ENCODE measurements at places on chromosomes 2 and 18. TPM values are rescaled to one million over a fixed set of nuclear protein-coding genes. Genes with fewer than 3 reads are reported as not detected.

GRCh38 chr2:124668161-124668560, 643.1 kb downstream of the CNTNAP5 start:
- no peak overlapping the region for H3K4me3 ChIP-seq
- no peaks in the 10 kb centered on the region for H3K36me3 ChIP-seq
- no peaks in the 10 kb centered on the region for H3K27me3 ChIP-seq
- no peak overlapping the region for H3K27ac ChIP-seq
- no peak for DNase-seq

Gene DNAJC5G
- total RNA-seq, result not detected

DNA sequence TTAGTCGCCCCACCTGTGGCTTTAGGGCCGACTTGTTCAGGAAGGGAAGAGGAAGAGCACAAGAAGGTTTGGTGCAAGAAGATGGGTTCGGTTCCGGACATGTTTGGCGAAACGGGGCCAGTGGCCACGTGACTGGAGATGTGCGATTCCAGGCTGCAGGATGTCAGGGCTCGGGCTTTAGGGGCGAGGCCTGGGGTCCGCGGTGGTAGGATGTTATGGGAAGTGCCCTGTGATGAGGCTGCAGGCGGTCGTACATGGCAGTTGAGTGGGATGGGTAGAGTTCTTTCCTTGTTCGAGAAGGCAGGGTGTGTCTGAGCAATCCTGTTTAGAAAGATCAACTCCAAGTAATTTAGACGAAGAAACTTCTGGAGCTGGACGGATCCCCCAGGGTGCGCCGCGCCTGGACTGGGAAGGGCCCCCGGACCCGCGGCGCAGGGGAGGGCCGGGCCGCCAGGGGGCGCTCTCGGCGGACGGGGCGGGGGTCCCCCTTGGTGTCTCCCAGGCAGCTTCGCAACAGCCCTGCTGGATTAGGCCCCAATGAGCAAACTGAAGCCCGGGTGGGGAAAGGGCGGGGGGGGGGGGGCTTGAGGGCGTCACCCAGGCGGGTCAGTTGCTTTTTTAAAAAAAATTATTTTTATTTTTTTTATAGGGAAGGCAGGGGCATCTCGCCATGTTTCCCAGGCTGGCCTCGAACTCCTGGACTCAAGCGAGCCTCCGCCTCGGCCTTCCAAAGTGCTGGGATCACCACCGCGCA, 17.2 kb upstream of the SDC1 start:
- no peak overlapping the region for H3K27ac ChIP-seq
- H3K27me3 ChIP-seq, result no peaks in the 10 kb centered on the region
- H3K4me3 ChIP-seq, result no peak overlapping the region
- no peak for DNase-seq
- peaks cover 2% of the 10 kb centered on the region for H3K36me3 ChIP-seq
- peaks cover 7% of the 10 kb centered on the region for H3K4me1 ChIP-seq

DNA sequence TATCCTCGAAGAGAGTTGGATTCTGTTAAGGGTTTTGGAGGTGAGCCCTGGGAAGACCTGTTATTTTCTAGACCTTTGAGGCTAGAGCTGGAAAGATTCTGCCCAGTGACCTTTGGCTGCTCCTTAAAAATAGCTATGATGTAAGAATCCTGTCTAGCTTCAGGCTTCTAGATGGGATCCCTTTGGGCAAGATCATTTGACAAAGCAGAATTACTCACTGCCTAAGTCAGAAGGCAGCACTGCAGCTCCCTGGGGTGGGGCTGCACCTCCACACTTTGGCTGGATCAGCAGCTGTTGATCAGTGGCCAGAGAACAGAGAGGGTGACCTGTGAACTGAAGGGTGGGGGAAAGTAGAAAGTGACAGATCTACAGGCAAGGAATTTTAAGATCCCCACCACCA, 103.8 kb downstream of the ASAP2 start:
- H3K4me1 ChIP-seq, result peaks cover 35% of the 10 kb centered on the region
- no peaks in the 10 kb centered on the region for H3K36me3 ChIP-seq
- H3K4me3 ChIP-seq, result no peak overlapping the region
- no peak for DNase-seq

Gene IL18R1
- 3.3 TPM for total RNA-seq

- no peak overlapping the region for H3K4me3 ChIP-seq
- H3K27me3 ChIP-seq, result no peaks in the 10 kb centered on the region
- H3K27ac ChIP-seq, result no peak overlapping the region
These were observed 13.1 kb downstream of the TGIF1 start for GRCh38 chr18:3463051-3463450.

- no peaks in the 10 kb centered on the region for H3K36me3 ChIP-seq
- H3K4me3 ChIP-seq, result no peak overlapping the region
- peak; percentile 47 for DNase-seq
- H3K27me3 ChIP-seq, result no peaks in the 10 kb centered on the region
- no peak overlapping the region for H3K27ac ChIP-seq
These were observed 7.8 kb upstream of the GIGYF2 start for GRCh38 chr2:232689152-232689910.

Gene FEV
- total RNA-seq, result not detected

DNA sequence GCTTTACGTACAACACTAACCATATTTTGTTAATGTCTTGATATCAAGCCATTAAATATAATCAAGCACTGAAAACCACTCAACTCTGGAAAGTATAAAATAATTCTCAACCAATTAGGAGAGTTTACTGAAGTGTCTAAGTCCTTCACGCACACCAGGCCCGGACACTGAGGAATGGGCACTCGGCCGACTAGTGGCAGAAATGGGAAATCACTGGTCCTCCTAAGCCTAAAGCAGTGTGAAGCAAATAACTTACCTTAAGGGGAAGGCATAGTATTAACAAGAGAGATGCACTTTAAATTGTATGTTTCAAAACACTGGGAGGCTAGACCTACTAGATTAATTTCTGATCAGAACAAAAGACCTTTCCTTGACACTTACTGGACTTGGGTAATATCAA, 45.7 kb downstream of the FAM210A start:
- H3K27me3 ChIP-seq, result no peaks in the 10 kb centered on the region
- H3K36me3 ChIP-seq, result no peaks in the 10 kb centered on the region
- no peak for DNase-seq

DNA sequence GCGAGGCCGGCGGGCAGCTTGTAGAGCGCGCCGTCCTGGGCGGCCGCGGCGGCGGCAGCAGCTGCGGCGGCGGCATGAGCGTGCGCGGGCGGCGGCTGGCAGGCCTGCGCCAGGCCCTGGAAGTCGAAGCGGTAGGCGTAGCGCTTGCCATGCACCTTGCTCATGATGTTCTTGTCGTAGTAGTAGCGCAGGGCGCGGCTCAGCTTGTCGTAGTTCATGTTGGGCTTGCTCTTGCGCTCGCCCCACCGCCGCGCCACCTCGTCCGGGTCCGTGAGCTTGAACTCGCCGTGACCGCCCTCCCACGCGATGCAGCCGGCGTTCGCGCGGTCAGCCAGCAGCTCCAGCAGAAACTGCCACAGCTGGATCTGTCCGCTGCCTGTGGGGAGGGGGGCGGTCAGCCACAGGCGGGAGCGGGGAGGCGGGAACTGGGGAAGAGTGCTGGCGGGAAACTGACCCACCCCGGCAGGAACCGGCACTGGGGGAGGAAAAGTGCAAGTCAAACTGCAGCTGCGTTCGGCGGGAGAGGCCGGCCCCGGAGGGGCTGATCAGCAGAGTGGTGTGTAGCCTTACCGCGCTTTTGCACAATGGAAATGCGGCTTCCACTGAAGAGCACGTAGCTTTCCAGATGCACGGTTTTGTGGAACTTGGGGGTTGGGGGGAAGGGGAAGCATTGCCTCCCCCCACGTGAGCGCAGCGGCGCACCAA, 3.0 kb downstream of the FEV start:
- DNase-seq, result peak; percentile 79
- no peak overlapping the region for H3K27ac ChIP-seq
- H3K36me3 ChIP-seq, result no peaks in the 10 kb centered on the region
- H3K4me3 ChIP-seq, result peak overlapping the region; percentile 38

Gene WDFY1
- 20.2 TPM for total RNA-seq

- no peaks in the 10 kb centered on the region for H3K36me3 ChIP-seq
- no peaks in the 10 kb centered on the region for H3K27me3 ChIP-seq
- no peak overlapping the region for H3K27ac ChIP-seq
- H3K4me1 ChIP-seq, result no peaks in the 10 kb centered on the region
These were observed 9.9 kb upstream of the AOX1 start for GRCh38 chr2:200575957-200576356.

DNA sequence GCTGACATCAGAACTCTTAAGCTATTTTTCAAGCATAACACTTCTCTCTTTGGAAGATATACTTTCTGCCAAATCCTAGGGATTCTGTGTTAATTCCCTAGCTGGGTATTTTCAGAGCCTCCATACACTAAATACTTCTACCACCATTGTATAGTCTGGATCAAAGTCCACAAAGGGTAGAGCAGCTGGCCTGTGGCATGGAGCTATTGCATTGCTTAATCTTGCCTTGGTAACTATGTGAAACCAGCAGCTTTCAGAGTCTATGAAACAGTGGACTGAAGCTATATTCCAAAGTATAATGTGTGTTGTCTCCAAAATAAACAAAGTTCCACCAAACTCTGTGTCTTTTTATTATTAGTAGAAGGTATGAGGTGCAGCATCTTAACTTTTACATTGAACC, 296.9 kb upstream of the CDH19 start:
- no peaks in the 10 kb centered on the region for H3K27me3 ChIP-seq
- H3K4me3 ChIP-seq, result no peak overlapping the region
- H3K4me1 ChIP-seq, result no peaks in the 10 kb centered on the region
- H3K36me3 ChIP-seq, result no peaks in the 10 kb centered on the region
- no peak overlapping the region for H3K27ac ChIP-seq

DNA sequence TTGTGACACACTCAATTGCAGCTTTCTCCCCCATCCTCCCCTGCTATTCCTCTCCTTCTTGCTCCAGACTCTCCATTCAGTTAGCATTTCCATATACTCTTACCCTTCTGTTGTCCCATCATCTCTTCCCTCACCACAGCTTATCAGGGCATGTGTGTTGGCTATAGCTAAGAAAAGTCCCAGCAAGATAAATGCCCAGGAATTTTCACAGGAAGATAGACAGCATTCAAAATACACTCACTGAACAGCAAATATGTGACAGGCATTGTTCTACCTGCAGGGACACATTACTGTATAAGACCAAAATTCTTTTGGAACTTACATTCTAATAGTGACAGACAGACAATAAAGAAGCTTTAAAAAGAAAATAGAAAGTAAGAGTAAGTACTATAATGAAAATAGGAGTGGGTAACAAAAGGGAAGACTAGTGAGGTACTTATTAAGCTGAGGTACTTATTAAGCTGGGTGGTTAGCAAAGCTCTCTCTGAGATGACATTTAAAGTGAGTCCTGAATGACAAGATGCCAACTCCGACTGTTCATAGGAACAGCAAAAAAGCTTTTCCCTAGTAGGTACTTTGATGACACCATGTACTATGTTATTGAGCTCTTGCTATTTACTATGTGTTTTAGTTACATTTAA, 86.2 kb downstream of the CHN1 start:
- no peaks in the 10 kb centered on the region for H3K36me3 ChIP-seq
- H3K4me3 ChIP-seq, result no peak overlapping the region
- H3K4me1 ChIP-seq, result no peaks in the 10 kb centered on the region
- H3K27ac ChIP-seq, result no peak overlapping the region
- no peaks in the 10 kb centered on the region for H3K27me3 ChIP-seq

GRCh38 chr2:218020281-218020680, 17.5 kb upstream of the TNS1 start:
- H3K27me3 ChIP-seq, result no peaks in the 10 kb centered on the region
- H3K4me1 ChIP-seq, result peaks cover 44% of the 10 kb centered on the region
- H3K27ac ChIP-seq, result no peak overlapping the region

DNA sequence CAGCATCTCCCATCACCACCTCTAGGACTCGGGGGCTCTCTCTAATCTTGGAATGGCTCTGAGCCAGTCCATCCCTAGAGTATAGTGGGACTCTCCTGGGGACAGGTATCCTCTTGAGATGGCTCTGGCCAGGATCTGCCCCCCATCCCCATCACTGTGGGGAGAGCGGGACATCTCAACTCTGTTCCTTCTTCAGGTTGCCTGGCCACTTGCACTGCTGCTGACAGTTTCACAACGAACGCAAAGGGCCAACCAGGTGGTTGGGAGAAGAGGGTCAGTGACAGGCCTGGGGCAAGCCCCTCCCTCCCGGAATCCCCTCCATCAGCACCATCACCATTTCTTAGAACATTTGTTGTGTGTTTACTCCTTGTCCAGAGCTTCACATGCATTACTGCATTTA, 62.6 kb downstream of the CIB4 start:
- H3K4me1 ChIP-seq, result peaks cover 10% of the 10 kb centered on the region
- H3K4me3 ChIP-seq, result no peak overlapping the region
- H3K27ac ChIP-seq, result no peak overlapping the region
- H3K27me3 ChIP-seq, result peaks cover 39% of the 10 kb centered on the region

Gene ALPI
- not detected for total RNA-seq

GRCh38 chr2:204869132-204869823, 324.0 kb downstream of the PARD3B start:
- DNase-seq, result no peak
- no peaks in the 10 kb centered on the region for H3K36me3 ChIP-seq
- H3K27ac ChIP-seq, result no peak overlapping the region
- peaks cover 14% of the 10 kb centered on the region for H3K4me1 ChIP-seq
- H3K27me3 ChIP-seq, result no peaks in the 10 kb centered on the region

Gene IL36RN
- 7.7 TPM for total RNA-seq

DNA sequence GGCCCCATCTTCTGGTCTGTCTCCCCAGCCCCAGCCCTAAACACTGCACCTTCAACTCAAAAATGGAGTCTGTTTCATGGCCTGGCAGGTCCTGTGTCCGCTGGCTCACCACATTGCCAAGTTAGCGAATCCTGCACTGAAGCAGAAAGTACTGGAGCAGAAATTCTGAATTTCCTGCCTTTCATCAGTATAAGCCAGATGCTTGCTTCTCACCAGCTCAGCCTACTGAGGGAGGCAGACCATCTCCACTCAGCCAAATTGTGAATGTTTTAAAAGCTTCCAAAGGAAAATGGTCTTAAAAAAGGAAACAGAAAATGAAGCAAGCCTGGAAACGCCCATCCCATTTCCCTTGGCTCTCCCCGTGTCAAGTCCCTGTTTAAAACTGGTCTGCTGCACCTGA, 157.8 kb downstream of the C1D start:
- no peaks in the 10 kb centered on the region for H3K27me3 ChIP-seq
- no peak overlapping the region for H3K27ac ChIP-seq
- no peaks in the 10 kb centered on the region for H3K4me1 ChIP-seq
- H3K4me3 ChIP-seq, result no peak overlapping the region

DNA sequence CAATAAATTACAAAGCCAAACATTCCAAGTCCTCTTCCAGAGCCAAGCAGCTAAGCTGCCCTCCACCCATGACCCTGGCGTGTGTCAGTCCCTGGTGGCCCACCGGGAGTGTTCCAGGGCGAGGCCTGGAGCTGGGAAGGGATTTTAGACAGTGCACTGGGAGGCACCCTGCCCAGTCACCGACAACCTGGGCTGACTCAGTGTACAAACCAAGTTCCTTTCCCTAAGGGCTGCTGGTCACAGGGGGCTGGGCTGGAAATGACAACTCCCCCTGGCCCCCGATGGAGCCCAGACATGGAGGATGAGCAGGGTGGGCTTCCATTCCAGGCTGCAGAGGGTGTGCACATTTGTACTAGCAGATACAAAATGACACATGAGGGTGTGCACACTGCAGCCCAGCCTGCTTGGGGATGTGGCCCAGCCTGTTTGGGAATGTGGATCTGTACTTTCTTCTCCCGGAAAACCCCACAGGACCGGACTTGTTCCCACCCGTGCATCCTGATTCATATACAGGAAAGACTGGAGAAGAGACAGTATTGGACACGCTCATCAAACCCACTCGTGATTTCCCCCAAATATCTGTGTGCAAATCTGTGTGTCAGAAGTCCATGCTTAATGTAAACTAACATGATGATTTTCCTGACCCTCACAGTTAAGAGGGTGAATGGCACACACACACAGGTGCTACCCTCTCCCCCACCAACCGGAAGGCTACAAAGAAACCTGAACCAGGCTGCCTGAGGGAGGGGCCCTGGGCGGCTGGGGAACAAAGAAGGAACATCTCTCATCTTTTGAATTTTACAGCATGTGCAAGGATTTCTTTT, 58.9 kb downstream of the NDUFA10 start:
- H3K4me1 ChIP-seq, result peaks cover 21% of the 10 kb centered on the region
- H3K36me3 ChIP-seq, result peaks cover 61% of the 10 kb centered on the region
- peak overlapping the region; percentile 44 for H3K27ac ChIP-seq
